Activated naive CD4-positive, alpha-beta T cell (primary cell): ENCODE measurements at places on chromosomes 6 and 20.

GRCh38 chr20:45405571-45406259 lies 2.4 kb upstream of the DBNDD2 start:
- DNase-seq: no peak

DNA sequence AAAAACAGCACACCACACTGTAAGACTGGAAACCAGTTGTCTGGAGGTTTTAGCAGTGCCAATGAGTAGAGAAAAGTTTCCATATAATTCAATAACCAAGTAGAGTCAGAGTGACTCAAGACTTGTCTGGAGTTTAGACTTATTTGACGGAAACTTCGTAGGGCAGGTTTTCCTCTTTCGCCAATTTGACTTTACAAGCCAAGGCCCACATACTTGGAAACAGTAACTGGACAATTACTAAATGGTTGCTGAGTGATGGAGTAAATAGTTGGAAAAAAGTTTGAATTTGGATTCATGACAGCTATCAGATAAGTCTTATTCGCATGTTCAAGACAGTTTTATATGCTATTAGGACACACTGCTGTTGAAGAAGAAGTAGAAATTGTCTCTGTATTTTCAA lies 48.1 kb upstream of the CTAGE9 start:
- no peak for DNase-seq

DNA sequence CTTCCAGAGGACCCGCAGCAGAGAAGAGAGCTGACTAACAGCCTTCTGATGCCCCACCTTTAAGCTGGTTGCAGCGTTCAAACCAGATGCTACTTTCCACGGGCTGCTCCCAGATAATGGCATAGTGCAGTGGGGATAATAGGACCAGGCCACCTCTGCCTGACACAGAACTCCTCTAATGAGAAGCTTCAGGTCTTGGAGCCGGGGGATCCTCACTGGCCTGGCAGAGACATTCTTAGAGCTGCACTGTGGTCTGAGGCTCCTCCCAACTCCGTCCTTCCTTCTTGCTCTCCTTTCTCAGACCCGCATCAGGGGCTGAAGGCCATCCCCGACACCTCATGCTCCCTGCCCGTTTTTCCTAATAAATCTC lies 206.6 kb upstream of the MARCKS start:
- DNase-seq: no peak

- DNase-seq: no peak
Observed at GRCh38 chr6:67766057-67766456, 869.0 kb upstream of the ADGRB3 start.

- no peak for DNase-seq
Observed at GRCh38 chr6:126475449-126475848, 135.5 kb downstream of the CENPW start.

- DNase-seq: no peak
Observed at GRCh38 chr6:137883400-137884148, 16.5 kb downstream of the TNFAIP3 start.

- DNase-seq: no peak
Observed at GRCh38 chr6:63804381-63804956, 168.9 kb downstream of the PHF3 start.

GRCh38 chr20:4897600-4897999 lies 103.7 kb downstream of the SLC23A2 start:
- no peak for DNase-seq

- no peak for DNase-seq
Observed at GRCh38 chr20:7199861-7200260, 432.4 kb downstream of the BMP2 start.

- no peak for DNase-seq
Observed at GRCh38 chr6:89612121-89612520, 26.4 kb downstream of the LYRM2 start.

DNA sequence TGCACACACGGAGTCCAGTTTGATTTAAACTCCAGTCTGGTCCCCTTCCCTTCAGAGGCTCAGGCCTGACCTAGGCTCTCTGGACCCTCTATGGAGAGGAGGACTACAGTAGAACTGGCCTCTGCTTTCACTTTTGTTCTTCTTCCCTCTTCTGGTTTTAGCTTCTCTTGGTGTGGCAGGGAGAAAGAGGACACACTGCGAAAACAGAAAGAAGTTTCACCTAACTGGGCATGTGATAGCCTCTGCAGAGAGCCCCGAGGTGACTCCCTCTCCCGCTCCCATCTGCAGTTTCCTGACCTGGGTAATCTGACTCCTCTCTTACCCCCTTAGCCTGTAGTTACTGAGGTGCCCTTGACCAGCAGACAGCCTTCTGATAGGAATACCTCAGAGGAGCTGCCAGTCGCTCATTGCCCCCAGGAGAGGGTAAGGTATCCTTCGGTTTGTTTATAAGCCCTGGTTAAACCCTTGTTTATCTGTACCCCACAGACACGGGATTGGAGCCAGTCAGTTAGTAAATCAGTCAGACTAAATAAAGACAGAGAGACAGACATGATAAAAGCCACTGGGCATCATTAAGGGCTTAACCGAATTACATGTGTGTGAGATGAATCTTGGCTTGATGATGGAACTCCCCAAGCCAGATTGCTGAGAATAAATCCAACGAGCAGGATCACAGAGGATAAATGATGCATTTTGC lies 12.0 kb upstream of the DTNBP1 start:
- DNase-seq: no peak

DNA sequence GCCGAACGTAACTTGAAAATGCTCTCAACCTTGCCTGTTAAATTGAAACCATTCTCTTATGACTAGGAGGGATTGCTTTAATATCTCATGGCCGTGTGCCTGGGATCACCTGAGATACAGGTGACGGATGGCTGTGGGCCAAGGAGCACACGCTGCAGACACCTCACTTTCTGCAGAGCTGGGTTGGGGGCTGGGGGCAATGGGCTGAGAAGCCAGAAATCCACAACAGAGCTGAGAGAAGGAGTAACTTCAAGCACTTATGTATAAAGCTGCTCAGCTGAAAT lies 170.9 kb downstream of the DTNBP1 start:
- DNase-seq: no peak

GRCh38 chr20:57003012-57003411 lies 263.4 kb downstream of the BMP7 start:
- DNase-seq: no peak

DNA sequence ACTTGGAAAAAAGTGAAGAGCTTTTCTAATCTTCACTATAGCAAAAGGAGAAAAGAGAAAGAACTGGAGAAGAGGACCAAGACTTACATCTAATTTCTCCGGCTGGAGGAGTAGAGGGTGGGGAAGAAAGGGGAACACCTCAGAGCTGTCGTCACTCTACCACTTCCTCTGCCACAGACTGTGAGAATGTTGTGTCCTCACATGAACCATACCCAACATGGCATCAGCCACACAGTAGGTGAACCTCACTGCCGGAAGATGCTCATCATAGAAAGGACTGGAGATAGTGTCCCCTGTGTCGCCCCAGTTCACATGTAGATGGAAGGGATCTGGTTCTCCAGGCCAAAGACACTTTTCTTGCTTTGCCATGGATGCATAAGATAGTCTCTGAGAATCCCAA lies 604.4 kb upstream of the NOX3 start:
- DNase-seq: peak; percentile 3

DNA sequence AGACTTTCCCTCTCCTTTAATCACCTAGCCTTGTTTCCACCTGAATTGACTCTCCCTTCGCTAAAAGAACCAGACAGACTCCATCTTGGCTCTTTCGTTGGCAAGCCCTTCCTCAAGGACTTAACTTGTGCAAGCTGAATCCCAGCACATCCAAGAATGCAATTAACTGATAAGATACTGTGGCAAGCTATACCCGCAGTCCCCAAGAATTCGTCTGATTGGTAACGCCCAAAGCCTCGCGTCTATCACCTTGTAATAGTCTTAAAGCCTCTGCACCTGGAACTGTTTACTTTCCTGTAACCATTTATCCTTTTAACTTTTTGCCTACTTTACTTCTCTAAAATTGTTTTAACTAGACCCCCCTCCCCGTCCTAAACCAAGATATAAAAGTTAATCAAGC lies 15.6 kb upstream of the MYCT1 start:
- DNase-seq: no peak

GRCh38 chr6:111921103-111921502 lies 47.9 kb upstream of the FYN start:
- DNase-seq: no peak

DNA sequence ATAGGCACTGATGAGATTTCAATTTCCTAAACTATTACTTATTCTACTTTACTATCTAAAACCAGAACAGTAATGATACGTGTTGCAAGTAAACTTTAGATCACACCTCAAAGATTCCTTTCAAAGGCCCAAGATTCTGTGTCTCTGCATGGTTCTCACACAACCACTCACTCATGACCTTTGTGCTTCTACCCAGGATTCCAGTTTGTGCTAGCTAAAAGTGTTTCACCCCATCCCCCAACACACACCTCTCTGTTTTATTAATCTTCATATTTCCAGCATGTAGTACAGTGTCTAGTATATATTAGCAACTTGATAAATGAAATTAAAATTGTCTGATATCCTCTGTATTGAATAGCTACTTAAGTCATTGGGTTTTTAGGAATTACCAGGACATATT lies 8.8 kb upstream of the SH3BGRL2 start:
- no peak for DNase-seq

DNA sequence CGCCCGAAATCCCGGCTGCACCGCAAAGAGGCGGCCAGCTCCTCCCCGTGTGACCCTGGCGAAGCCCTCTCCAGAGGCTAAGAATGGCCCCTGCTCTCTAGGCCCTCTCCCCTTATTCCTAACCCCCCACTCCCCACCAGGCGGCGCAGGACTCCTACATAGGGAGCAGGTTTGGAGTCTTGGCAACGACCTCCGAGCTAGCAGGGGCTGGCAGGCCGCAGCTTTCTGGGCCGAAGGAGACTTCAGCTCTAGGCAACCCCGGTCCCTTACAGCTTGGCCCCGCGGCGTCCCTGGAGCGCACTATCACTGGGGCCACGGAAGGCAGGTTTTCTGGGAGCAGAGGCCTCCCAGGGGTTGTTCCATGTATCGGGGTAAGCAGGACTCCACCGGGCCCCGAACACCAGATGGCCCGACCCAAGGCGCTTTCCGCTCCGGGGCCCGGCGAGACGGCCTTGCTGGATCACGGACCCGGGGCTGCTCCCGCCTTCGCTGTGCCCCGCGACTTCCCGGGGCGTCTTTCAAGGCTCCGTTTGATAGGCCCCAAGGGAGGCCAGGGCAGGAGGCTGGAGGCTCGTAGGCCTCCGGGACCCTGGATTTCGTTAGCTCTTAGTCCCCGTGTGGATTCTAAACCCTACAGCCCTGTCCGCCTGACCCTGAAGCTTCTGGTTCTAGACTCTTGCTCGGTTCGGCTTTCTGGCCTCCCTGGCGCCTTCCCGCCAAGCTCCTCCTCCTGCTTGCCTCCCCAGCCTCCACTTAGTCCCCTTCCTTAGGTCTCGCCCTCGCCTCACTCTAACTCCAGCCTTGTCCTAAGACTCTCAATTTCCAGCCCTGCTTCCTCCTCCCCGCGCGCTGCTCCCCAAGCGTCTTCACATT lies 1.9 kb downstream of the SLC32A1 start:
- peak; percentile 21 for DNase-seq

DNA sequence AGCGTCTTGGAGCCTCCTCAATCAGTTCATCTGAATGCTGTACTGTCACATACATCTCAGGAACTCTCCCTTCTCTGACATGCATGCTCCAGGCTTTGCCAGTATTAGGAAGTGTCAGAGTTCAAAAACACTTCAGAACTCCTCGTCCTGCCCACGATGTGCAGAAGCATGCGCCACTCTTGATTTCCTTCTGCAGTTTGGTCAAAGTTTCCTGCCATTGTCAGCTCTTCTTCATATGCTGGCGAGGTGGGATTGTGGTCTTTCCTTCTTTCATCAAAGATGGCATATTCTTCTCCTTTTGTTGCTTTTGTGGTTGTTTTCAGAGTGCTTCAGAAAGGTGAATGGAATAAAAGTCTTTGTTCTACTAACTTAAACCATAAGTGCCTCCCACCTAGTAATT lies 21.0 kb downstream of the SLC13A3 start:
- DNase-seq: no peak

DNA sequence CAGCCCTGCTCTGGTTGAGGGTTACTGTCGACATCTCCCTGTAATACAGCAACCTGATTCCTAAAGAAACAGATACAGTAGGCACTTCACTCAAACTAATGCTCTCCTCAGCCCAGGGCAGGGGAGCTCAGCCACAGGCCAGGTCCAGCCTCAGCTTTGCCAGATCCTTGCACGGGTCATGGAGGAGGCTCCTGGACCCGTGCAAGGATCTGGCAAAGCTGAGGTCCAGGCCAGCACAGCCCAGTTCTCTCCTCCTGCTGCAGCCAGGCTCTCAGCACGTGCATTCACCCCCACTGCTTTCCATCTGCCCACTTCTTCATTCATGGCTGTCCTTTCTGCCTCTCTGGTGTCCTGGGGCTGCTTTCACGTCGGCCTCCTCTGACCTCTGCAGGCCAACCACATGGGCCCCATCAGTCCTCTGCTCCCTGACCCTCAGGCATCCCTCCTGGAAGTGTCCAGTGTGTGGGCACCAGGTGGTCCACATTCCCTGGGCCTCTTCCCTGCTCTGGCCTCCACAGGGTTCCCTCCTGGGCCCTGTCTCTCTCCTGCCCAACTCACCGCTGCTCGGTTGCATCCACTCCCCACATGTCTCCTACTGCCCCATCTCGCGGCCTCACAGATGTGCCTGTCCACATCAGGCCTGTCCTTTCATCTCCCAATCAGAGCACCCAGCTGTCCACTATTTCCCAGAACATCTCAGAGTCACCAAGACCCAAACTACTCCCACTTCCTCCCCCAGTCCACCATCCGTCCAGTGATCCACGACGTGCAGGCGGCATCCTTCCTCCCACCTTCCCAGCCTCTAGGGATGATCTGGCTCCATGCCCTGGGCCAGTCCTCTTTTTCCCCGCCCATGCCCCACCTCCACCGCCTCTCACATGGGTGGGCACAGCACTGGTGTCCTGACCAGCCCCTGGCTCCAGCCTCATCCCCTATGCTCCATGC lies 11.8 kb upstream of the CD93 start:
- DNase-seq: no peak

- no peak for DNase-seq
Observed at GRCh38 chr6:31949926-31950548, 4.1 kb downstream of the CFB start.
